ENCODE measurements at places on chromosomes 4 and X.

- DNase-seq: no peak
These were observed 2.0 kb downstream of the RAPGEF2 start for GRCh38 chr4:159104694-159105414.

DNA sequence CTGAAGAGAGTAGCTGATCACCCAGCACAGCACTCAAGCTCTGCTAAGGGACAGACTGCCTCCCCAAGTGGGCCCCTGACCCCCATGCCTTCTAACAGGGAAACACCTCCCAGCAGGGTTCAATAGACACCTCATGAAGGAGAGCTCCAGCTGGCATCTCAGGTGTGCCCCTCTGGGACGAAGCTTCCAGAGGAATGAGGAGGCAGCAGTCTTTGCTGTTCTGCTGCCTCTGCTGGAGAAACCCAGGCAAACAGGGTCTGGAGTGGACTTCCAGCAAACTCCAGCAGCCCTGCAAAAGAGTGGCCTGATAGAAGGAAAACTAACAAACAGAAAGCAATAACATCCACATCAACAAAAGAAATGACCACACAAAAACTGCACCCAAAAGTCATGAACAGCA is 412.8 kb downstream of the PRDM5 start:
- DNase-seq: no peak

DNA sequence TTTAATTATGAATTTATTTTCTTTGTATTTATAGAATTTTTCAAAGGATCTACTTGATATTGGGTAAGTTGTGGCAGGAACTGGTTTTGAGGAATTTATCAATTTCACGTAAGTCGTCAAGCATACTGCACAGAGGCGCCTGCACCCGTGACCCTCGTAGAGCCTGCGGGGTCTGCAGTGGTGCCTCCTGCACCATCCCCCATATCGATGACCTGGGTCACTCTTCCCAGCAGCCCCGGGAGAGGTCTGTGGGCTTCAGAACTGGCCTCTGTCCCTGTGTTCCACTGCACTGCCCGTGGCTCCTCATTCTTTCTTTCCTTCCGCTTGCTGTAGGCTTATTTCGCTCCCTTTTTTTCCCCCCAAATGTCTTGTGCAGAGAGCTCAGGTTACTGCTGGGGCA is 31.5 kb upstream of the CPLX1 start:
- no peak for DNase-seq

GRCh38 chr4:38069271-38069760 is 109.1 kb downstream of the PTTG2 start:
- DNase-seq: no peak

DNA sequence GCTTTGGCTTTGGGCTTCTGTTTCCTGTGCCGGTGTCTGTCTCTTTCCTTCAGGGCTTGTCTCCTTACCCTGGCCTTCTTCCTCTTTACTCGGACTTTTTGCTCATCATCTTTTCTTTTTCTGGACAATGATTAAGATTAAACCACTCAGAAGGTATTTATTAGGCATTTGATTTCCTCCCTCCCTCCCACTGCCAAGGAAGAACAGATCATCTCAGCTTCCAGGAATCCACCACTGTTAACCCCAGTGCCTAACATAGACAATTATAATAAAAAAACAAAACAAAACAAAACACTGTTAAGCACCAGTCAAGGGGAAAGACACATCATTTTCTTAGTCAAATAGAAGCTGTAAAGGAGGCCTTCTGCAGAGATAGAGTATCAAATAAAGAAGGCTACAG is 16.6 kb downstream of the PGRMC1 start:
- DNase-seq: no peak

GRCh38 chr4:150032541-150032940 is 45.7 kb upstream of the DCLK2 start:
- no peak for DNase-seq

DNA sequence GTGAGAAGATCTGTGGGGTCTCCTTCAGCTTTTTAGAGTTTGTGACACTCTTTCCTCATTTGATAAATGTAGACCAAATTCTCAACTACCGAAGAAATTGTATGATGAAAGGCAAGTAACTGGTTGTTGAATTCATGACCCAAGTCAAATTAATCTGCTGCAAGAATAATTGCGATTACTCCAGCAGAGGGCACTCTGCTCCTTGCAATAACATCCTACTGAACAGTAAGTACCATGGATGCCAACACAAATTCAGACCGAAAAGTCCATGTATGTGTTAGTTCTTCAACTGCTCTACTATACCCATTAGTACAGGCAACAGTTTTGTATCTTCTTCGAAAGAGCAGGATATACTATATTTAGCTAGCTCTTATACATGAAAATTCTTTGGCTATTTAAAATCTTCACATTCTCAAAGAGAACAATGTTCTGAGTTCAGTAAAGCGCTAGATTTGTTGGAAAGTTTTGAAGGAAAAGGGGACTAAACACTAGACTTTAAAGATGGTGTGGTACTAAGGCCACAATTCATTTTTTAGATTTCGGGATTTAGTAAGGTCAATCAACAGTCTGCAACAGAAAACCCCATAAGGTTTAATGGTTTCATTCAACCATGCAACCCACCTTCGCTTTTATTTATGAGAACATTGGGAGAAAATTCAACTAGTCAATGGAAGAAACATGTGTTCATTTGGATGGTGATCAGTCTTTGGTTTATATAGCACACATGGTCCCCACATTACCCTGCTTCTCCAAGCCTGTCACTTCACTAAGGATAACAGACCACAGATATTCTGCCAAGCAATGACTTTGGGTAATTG is 105.4 kb upstream of the TBC1D9 start:
- DNase-seq: no peak

DNA sequence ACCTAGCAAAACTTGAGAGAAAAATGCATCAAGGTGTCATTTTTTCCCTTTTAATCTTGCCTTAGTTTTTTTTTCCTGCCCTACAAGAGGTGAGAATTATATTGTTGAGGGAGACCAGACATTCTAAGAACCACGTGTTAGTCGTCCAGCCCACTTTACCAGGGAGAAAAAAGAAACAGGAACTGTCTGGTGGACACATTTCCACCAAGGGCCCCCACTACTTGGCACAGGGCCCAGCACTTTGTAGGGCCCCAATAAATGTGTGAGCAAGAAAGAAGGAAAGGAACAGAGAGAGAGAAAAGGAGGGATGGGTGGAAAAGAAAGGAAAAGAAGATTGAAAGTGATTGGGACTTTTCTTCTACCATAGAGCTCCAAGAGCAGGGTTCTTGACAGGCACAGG is 3.9 kb upstream of the EGFL6 start:
- no peak for DNase-seq

- DNase-seq: no peak
These were observed 99.5 kb downstream of the FRMPD4 start for GRCh38 chrX:12237771-12238170.

GRCh38 chr4:180587379-180587778 is 1655.8 kb upstream of the TENM3 start:
- no peak for DNase-seq

GRCh38 chr4:31034550-31034949 is 314.4 kb downstream of the PCDH7 start:
- DNase-seq: no peak

DNA sequence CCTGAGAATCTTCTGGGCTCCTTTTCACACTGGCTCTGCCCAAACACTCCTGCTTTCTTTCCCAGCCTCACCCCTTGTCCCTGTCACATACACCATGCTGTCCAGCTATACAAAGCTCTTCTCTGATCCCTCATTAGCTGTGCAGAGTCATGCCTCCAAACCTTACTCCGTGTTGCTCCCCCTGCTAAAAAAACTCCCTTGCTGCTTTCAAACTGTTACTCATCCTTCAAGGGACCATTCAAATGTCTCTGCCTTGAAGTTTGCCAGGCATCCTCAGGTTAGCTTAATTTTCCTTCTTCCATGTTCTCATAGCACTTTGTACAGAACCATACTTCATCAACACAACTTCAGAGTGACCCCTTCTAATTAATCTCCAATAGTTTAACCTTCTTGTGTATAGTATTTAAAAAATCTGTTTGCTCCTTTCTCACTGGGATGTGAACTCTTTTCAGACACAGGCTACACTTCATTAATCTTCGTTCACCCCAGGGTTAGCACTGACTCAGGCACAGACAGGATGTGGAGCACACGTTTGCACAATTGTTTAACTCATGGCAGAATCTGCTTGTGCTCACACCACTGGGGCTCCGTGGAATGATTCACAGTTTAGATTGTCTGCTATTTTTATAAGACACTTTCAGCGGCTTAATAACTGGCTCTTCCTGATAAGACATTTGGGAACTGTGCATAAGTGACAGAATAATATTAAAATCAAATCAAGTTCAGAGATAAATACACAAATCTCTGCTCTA is 21.4 kb upstream of the SEL1L3 start:
- no peak for DNase-seq

DNA sequence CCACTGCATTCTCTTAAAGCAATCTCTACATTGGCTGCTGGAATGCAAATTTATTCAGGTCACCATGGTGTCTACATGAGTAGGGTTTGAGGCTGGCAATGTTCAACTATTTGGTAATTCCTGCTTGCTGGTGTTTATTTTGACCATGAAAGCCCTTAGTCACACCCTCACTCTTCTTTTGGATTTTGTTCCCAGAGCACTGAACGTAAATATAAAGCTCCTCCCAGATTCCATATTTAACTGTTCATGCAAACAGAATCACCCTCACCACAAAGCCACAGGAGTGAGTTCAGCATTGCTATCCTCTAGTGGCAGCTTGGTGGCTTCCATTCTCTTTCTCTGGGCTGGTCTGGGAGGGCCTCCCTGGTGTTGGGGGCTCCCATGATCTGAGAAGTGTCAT is 82.8 kb downstream of the LNX1 start:
- DNase-seq: no peak

GRCh38 chr4:22264261-22264660 is 251.6 kb downstream of the ADGRA3 start:
- DNase-seq: no peak

- DNase-seq: no peak
These were observed 48.2 kb downstream of the FGFBP1 start for GRCh38 chr4:15890246-15890829.

- no peak for DNase-seq
These were observed 38.6 kb downstream of the MTMR1 start for GRCh38 chrX:150731795-150732194.

DNA sequence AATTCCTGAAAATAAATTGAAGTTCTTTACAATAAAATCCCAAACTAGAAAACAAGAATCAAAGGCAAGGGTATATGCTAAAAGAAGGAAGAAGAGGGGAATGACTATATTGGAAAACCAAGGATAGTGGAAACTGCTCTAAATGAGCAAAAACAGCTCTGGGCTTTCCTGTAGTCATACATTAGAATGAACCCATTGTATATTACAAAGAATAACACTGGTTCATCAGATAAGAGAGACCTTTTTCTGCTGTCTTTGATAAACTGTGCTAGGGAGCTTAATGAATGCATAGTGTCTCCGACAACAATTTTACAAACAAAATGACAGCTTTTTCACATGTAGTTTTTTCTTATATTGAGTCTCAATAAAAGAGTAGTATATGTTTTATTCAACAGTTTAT is 26.6 kb downstream of the TLR2 start:
- DNase-seq: no peak

DNA sequence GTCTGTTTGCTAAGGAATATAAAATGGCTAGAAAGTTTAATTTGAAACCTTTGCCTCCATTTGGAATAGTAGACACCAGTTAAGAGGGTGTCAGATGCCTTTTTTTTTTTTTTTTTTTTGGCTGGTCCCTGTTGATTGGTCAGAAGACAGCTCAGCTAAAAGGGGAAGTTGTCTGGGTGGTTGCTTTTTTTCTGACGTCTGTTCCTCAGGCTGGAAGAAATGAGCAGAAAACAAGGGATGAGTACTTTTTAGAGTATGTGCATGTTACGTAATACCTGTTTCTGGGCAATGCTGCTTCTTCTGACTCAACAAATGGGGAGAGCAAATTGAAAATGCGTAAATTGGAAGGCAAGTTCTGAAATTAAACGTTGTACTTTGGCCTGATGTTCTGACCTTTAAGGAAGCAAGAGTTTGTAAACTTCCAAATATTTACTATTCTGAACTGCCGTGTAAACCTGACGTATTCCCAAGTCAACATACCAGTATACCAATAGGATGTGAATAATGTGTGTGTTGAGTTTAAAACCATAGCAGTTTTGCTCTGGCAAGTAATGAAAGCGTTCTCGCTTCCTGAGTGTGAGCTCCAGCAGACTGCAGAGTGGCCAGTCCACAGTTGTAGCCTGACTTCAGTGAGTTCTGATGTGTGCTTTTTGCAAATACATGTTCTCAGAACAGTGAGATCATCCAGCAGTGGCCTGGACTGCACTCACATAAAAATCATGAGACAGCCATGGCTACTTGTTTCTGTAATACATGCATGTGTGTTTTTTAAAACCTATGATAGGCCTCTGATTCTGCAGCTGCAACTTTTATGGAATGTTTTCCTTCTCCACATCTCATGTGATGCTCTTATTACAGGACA is 1.7 kb downstream of the SAT1 start:
- DNase-seq: no peak

GRCh38 chrX:139192386-139192961 is 338.1 kb upstream of the F9 start:
- no peak for DNase-seq

GRCh38 chrX:17098516-17099247 is 152.2 kb downstream of the REPS2 start:
- DNase-seq: no peak

DNA sequence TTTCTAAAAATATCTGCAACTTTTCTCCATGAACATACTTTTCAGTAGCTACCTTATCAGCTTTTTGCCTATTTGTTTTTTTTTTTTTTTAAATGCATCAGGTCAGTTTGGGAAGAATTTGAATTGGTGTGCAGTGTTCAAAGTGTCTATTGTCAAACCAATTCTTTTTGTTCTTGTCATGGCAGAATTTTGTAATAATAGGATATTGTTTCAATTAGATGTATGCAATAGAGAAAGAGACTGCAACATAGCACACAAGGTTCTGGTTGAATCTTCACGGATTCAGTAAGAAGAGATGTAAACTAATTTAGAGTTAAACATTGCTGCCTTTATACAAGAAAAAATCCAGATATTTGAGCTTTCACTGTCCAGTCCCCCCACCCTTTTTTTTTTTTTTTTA is 277.1 kb downstream of the GRID2 start:
- no peak for DNase-seq
